H54 (cell line): ENCODE measurements at places on chromosomes 12 and 14.

DNA sequence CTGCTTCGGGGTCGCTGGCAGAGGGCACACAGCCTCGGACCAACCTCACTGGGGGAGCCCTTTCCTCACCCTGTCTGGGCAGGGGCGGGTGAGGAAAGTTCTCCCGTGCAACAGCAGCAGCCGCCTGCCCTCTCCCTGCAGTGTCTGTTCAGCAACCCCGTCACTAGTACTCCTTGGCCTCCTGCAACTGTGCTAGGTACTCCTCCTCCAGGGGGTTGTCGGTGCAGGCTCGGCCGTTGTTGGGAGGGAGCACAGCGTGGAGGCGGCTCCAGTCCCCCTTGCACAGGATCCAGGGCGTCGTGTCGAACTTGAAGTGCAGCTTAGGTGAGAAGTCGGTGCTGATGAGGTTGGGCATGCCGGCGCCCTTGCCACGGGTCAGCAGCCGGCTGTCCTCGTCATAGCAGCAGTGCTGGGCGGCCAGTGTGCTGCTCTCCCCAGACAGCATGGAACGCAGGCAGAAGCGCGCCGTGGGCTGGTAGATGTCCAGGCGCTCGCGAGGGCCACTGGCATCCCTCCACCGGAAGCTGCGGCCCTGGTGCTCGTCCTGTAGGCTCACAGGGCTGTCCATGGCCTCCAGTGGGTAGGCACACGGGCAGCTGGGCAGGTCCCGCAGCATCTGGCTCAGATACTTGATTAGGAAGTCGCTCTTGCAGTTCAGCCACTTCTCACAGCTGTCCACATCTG lies 17.7 kb downstream of the AHSA1 start:
- DNase-seq, result no peak

- DNase-seq, result peak; percentile 43
These were observed 41.0 kb upstream of the PLEKHG3 start for GRCh38 chr14:64663174-64663573.

DNA sequence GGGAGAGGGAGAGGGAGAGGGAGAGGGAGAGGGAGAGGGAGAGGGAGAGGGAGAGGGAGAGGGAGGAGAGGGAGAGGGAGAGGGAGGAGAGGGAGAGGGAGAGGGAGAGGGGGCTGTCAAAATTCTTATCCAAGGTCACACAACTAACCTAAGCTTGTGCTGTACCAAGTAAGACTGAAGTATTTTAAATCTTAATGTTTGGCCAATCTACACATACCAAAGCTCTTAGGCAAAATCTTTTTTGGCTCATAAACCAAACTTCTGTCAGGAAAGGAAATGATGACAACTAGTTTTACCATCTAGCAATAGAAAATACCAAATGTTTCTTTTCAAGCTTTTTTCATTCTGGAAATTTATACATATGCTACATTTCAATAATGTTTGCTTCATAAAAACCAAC lies 33.8 kb downstream of the CCDC38 start:
- no peak for DNase-seq

GRCh38 chr14:74786796-74787315 lies 23.7 kb downstream of the YLPM1 start:
- no peak for DNase-seq

- no peak for DNase-seq
These were observed 27.3 kb downstream of the AKAP3 start for GRCh38 chr12:4621511-4621910.

GRCh38 chr12:65510584-65511050 lies 232.1 kb downstream of the MSRB3 start:
- no peak for DNase-seq

- no peak for DNase-seq
These were observed 11.7 kb downstream of the RACGAP1 start for GRCh38 chr12:50013361-50014147.

GRCh38 chr12:124172636-124173035 lies 122.3 kb upstream of the RFLNA start:
- DNase-seq, result peak; percentile 53

- DNase-seq, result no peak
These were observed 81.6 kb downstream of the SPRING1 start for GRCh38 chr12:116656306-116656705.

DNA sequence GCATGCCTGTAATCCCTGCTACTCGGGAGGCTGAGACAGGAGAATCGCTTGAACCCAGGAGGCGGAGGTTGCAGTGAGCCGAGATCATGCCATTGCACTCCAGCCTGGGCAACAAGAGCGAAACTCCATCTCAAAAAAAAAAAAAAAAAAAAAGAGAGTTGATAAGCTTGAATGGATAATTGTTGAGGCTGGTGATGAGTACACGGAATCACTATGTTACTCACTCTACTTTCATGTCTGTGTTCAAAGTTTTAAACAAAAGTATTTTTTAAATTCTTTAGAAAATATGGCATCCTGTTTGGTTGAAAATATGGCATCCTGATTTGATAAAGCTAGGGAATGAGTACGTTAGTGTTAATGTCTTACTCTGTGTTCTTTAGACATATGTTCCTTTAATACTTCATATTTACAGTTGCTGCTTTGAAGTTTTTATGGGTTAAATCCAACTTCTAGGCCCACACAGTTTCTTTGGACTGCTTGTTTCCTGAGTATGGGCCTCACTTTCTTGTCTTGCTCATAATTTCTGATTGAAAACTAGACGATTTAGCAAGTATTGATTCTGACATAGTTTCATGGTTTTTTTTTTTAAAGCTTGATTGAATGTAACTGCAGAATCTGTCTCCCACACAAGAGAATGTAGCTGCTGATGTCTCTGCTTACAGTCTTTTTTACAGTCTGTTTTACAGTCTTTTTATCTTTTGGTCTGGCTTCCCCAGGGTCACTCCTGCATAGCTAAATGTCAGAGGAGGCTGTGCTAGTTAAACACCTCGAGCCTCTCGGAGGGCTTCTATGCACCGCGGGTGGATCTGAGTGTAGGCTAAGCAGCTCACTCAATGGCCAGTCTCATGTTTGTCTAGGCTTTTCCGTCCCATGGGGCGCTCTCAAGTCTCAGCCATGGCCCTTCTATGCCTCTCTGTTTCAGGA lies 14.1 kb upstream of the FBLN5 start:
- no peak for DNase-seq

DNA sequence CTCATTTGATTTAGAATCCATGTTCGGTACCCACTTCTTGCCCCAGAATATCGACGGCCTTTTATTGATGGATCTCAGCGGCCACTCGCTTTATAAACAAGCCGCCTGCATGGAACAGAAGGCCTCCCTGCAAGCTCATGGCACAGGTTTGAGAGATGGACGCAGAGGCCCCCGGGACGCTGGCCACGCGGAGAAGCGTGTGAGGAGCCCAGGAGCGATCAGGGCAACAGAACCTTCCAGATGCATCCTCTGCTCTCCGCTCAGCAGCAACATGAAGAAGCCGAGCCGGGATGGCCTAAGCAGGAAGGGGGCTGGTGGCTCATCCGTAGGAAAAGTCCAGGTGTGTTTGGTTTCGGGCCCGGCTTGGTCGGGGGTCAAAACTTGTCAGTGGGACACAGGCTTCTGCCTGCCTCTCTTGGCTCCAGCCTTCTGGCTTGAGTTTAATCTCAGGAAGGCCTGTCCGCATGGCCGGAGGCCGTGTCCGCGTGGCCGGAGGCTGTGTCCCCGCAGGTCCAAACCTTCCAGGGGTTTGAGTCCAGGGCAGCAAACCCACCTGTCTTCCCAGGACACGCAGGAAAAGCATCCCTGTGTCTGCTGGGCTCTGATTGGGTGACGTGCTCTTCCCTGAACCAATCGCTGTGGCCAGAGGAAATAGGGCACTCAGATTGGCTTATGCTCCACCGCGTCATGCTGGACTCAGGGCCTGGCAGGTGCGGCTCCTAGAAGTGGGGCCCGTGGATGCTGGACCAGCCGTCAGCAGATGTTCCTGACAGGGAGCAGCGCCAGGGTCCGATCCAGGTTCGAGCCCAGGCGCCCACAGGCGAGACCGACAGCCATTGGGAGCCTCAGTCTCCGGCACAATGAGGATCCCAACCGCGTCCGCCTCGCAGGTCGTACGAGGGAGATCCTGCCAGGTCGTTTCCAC lies 65.0 kb downstream of the GALNT9 start:
- DNase-seq, result no peak

DNA sequence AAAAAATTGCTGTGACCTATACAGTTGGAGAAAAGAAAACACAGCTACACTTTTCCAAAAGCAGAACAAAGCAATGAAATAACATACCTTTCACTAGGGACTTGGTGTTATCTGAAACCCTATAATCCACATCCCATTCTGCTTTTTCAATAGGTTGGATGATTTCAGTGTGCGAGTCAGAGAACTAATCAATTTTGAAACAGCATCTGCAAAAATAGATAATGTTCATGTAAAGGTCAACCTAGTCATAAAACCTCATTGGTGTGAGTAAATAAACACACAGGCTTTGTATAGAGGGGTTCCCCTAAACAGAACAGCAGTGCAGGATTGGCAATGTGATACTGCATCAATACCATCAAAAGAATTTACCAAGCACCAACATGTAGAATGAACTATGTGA lies 173.0 kb upstream of the G2E3 start:
- no peak for DNase-seq

DNA sequence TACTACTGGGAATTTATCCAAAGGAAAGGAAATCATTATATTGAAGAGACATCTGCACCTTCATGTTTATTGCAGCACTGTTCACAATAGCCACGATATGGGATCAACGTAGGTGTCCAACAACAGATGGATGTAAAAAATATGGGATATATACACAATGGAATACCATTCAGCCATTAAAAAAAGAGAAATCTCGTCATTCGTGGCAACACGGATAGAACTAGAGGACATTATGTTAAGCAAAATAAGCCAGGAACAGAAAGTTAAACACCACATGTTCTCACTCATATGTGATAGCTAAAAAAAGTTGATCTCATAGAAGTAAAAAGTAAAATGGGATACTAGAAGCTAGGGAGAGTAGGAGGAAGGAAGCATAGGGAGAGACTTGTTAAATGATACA lies 82.9 kb upstream of the CLMN start:
- DNase-seq, result no peak

DNA sequence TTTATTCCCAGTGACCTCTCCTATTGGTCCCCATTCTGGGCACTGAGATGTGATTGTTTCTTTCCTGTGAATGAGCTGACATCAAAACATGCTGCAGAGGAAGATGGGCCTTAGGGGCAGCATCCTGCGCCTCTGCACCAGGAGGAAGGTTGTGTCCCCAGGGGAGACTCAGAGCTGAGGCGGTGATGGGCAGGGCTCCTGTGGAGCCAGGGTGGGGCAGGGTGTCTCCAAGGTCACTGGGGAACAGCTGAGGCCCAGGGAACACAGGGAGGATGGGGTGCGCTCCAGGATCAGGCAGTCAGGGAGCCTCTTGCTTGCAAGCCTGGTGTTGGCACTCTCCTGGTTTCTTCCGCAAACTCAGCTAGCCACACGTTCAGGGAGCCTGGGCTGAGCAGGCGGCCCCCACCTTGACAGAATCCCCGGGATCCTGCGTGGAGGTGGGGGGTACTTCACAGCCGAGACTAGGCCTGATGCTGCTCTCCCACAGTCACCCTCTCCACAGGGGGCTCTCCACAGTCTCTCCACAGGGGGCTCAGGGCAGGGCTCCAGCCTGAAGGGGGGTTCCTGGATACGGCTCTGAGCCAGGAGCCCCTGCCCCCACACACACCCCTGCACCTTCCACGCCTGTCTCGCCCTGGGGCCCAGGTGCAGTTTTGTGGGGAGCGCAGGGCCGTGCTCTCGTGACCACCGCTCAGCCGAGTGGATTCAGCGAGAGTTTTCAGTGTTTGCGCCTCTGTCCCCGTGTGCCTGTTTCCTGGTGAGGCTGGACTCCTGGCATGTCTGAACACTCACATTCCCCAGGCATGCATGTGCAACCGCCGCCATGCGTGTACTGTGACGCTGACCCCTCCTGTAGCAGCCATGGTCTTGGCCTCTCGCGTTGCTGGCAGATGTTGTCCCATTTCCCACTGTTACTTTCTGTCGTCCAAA lies 264.7 kb downstream of the SEC23A start:
- no peak for DNase-seq

- DNase-seq, result no peak
These were observed 575 bp downstream of the L2HGDH start for GRCh38 chr14:50311337-50311971.

DNA sequence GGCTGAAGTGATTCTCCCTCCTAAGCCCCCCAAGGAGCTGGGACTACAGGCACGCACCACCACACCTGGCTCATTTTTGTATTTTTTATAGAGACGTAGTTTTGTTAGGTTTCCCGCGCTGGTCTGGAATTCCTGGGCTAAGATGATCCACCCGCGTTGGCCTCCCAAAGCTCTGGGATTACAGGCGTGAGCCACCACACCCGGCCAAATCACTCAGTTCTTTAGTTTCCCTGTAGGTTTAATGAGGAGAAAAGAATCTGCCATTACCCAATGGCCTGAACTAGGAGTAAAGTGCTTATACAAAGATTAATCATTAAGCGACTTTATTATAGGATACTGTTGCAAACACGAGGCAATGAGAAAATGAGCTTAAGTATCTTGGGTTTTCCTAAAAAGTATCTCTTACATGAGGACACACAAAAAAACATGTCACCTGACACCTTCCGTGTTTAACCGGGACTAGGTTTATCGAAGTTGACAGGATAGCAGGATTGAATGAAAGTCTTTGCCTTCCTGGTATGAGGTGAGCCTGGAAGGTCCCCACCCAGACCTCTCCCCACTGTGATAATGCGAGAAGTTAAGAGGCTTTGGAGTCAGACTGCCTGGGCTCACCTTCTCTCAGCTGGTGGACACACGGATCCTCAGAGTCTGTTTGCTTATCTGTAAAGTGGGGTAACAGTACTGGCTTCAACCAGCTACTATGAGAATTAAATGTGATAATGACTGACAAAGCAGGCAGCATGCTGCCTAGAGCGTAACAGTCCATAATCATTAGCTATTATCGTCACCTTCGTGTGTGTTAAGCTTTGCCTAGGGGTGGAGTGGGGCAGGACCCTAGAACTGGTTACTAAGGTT lies 133.5 kb upstream of the KRAS start:
- DNase-seq, result no peak

- no peak for DNase-seq
These were observed 5.3 kb upstream of the GDF11 start for GRCh38 chr12:55737581-55738122.

DNA sequence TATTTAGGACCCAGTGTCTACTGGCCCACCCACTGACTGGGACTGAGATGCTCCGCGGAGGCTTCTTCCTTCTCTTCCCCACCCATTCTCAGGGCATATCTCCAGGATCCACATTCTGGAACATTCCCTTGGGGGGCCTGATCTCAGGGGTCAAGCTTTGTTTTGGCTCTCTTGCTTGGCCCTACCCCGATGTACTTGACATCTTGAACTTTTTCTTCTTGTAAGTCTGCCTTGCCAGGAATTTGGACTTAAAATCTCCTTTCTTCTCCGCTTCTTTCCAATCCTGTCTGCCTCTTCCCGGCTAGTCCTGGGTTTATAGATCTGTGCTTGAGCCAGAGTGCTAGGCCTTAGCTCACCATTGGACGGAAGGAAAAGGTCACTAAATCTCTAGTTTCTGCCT lies 22.1 kb downstream of the DACT1 start:
- DNase-seq, result no peak

- no peak for DNase-seq
These were observed 132.8 kb downstream of the DACT1 start for GRCh38 chr14:58770491-58770982.

GRCh38 chr14:65972346-65972870 lies 513.8 kb upstream of the CCDC196 start:
- no peak for DNase-seq

GRCh38 chr12:104769144-104769561 lies 188.9 kb downstream of the SLC41A2 start:
- no peak for DNase-seq

- DNase-seq, result no peak
These were observed 923 bp downstream of the STAT2 start for GRCh38 chr12:56358836-56359532.

- DNase-seq, result no peak
These were observed 41.4 kb upstream of the EPS8 start for GRCh38 chr12:15830538-15830937.
